ENCODE measurements at places on chromosomes 16 and 17.
A peak's percentile ranks its signal among the peaks of the same experiment; 100 is the strongest.

DNA sequence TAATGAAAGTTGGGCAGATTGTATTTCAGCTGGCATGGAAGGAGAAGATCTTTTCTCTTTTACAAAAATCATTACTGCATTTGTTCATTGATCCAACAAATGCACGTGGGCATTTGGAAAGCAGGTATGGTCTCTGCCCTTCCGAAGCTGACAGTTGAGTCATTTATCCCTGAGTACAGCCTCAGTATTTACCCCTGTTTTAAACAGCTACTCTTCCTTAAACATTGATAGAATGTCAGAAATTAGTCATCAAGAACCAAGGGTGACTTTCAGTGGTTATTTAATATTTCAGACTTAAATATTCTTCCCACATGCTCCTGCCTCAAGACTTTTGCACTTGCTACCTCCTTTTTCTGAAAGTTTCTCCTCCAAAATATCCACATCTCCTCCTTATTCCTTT lies 226.7 kb upstream of the HSBP1 start:
- no peak for DNase-seq

DNA sequence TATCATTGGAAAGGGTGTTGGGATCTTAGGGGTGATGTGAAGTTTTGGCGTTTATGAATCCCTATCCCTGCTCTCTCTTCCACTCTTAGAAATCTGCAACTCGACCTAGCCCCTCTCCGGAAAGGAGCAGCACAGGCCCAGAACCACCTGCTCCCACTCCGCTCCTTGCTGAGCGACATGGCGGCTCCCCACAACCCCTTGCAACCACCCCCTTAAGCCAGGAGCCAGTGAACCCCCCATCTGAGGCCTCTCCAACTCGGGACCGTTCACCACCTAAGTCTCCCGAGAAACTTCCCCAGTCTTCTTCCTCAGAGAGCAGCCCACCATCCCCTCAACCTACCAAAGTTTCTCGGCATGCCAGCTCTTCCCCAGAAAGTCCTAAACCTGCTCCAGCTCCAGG lies 9.0 kb downstream of the SRRM2 start:
- no peak for DNase-seq

- no peak for DNase-seq
Measured at GRCh38 chr17:18138065-18138749, 29.7 kb downstream of the MYO15A start.

- DNase-seq, result no peak
Measured at GRCh38 chr16:73049091-73049490, 1.2 kb upstream of the ZFHX3 start.

DNA sequence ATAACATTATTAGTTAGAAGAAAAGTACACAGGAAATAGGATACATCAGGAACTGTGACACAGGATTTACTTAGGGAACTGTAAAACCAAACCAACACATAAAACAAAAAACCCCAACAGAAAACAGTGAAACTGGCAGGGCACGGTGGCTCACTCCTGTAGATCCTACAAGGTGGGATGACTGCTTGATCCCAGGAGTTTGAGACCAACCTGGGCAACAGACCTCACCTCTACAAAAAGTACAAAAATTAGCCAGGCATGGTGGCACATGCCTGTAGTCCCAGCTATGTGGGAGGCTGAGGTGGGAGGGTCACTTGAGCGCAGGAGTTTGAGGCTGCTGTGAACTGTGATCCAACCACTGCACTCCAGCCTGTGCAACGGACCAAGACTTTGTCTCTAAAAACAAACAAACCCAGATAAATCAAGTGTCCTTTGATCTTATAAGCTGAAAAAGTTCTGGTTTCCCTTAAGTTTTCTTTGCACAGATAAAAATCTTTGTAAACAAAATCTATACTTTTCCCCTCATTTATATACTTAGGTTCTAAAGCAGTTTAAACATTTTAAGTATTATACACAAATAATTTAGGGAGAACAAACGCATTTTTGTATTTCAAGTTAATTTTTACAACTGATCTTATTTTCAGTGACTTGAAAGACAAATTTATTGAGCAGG lies 111.5 kb upstream of the TOB1 start:
- DNase-seq, result no peak

DNA sequence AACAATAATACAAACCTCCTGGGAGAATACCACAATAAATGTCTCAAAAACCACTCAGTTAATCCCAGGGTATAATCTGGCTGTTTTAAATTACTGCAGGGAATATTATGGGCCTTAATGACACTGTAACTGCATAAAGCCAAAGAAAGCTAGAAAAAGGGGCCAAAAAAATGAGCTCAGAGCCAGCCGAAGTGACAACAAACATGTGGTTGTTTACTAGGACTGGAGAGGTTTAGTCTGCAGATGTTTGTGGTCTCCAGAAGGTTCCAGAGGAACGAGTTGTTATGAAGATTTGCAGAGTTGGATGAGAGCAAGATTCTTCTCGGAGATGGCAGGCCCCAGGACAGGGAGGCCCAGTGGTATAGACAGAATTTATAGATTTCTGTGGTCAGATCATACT lies 97.1 kb upstream of the AKTIP start:
- no peak for DNase-seq

GRCh38 chr16:14302031-14302398 lies 230.9 kb downstream of the MRTFB start:
- peak; percentile 19 for DNase-seq

DNA sequence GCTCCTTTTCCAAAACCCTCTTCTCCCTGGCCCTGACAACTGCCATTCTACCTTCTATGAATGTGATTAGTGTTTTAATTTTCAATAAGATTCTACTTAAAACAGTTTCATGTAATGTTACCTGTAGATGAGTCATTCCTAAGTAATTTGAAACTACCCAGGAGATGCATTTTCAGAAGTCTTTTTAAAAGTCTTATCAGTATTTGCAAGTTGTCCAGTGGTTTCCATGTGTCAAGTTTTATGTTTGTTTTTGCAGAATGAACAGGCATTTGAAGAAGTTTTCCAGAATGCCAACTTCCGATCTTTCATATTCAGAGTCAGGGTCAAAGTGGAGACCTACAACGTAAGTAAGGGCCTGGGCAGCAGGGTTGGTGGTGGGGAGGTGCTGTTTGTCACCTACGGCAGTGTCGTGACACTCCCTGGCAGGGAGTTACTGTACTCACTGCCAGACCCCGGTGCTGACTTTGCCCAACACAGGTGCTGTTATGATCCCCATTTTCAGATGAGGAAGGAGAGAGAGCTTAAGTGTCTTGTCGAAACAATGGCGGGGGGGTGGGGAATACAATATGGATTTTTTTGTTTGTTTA lies 65.0 kb downstream of the RPA1 start:
- no peak for DNase-seq

Measured in stimulated activated CD4-positive, alpha-beta T cell treated with anti-CD3 and anti-CD28 coated beads, Interleukin-2, amount 100 ng/mL, for 24 hours (primary cell).